Effector memory CD4-positive, alpha-beta T cell (primary cell): ENCODE measurements at places on chromosomes 11 and 22.

DNA sequence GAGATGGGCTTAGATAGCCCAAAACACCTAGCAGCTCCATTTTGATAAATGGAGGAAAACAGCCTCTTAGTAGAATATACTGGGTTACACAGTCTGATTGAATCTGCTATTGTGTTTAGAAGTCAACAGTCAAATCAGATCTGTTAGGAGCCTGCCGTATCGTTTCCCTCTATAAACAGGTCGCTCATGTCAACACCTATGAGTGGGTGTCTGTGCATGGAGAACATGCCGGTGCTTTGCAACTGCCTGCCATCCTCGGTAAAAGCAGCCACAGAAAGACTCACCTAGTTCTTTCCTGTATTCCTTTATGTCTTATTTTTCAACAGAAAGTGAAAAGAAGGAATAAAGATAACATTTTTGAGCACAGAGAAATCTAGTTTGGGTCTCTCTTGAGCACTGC, 99.4 kb downstream of the ETS1 start:
- H3K27ac ChIP-seq, result peak overlapping the region; percentile 93
- no peak for DNase-seq
- H3K27me3 ChIP-seq, result no peaks in the 10 kb centered on the region
- peaks cover 99% of the 10 kb centered on the region for H3K4me1 ChIP-seq
- peaks cover 76% of the 10 kb centered on the region for H3K36me3 ChIP-seq
- no peak overlapping the region for H3K4me3 ChIP-seq

- no peaks in the 10 kb centered on the region for H3K27me3 ChIP-seq
- H3K36me3 ChIP-seq, result no peaks in the 10 kb centered on the region
- DNase-seq, result no peak
- H3K4me1 ChIP-seq, result no peaks in the 10 kb centered on the region
These were observed 178.7 kb downstream of the CADM1 start for GRCh38 chr11:115325523-115325922.

GRCh38 chr11:71452199-71453036, 585 bp upstream of the NADSYN1 start:
- H3K4me1 ChIP-seq, result peaks cover 43% of the 10 kb centered on the region
- peak overlapping the region; percentile 83 for H3K27ac ChIP-seq
- DNase-seq, result peak; percentile 55
- peaks cover 21% of the 10 kb centered on the region for H3K36me3 ChIP-seq
- no peaks in the 10 kb centered on the region for H3K27me3 ChIP-seq

GRCh38 chr11:45374653-45375059, 88.5 kb upstream of the SYT13 start:
- no peaks in the 10 kb centered on the region for H3K27me3 ChIP-seq
- H3K4me3 ChIP-seq, result no peak overlapping the region
- DNase-seq, result peak; percentile 22
- H3K4me1 ChIP-seq, result peaks cover 17% of the 10 kb centered on the region
- H3K27ac ChIP-seq, result no peak overlapping the region

DNA sequence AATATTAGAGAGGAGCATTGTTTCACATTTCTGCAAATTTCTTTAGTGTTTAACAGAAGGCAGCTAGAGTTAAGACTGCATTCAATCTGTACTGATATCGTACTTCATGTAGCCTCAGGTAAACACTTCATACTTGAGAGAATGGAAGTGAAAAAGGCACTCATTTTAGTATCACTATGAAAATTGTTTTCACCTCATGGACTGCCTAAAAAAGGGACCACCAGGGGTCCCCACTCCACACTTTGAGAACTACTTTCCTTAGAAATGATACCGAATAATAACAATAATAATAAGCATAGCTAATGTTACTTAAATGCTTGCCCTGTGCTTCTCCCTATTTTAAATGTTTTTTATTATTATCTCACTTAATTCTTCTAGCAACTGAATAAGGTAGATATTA, 95.1 kb downstream of the BLID start:
- no peaks in the 10 kb centered on the region for H3K4me1 ChIP-seq
- DNase-seq, result no peak
- no peak overlapping the region for H3K27ac ChIP-seq
- no peak overlapping the region for H3K4me3 ChIP-seq
- H3K27me3 ChIP-seq, result no peaks in the 10 kb centered on the region

- DNase-seq, result no peak
- no peaks in the 10 kb centered on the region for H3K36me3 ChIP-seq
- peaks cover 39% of the 10 kb centered on the region for H3K4me1 ChIP-seq
- no peak overlapping the region for H3K4me3 ChIP-seq
- no peaks in the 10 kb centered on the region for H3K27me3 ChIP-seq
These were observed 39.0 kb downstream of the BMAL1 start for GRCh38 chr11:13316528-13316961.

DNA sequence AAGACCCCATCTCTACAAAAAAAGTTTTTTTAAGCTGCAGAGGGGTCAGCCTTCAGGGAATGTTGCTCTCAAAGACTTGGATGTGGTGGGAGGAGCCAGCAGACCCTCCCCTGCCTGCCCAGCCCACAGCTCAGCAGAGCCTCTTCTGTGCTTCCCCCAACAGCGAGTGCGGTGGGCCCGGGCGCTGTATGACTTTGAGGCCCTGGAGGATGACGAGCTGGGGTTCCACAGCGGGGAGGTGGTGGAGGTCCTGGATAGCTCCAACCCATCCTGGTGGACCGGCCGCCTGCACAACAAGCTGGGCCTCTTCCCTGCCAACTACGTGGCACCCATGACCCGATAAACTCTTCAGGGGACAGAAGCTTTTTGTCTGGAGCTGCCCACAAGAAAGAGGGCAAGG, 10.5 kb downstream of the TMA7B start:
- no peak for DNase-seq
- H3K4me3 ChIP-seq, result no peak overlapping the region
- H3K36me3 ChIP-seq, result peaks cover 83% of the 10 kb centered on the region
- peak overlapping the region; percentile 8 for H3K27ac ChIP-seq
- no peaks in the 10 kb centered on the region for H3K4me1 ChIP-seq

GRCh38 chr11:116217006-116217405, 555.8 kb downstream of the BUD13 start:
- no peaks in the 10 kb centered on the region for H3K36me3 ChIP-seq
- no peak overlapping the region for H3K27ac ChIP-seq
- H3K27me3 ChIP-seq, result no peaks in the 10 kb centered on the region
- no peak overlapping the region for H3K4me3 ChIP-seq
- no peak for DNase-seq
- H3K4me1 ChIP-seq, result no peaks in the 10 kb centered on the region

DNA sequence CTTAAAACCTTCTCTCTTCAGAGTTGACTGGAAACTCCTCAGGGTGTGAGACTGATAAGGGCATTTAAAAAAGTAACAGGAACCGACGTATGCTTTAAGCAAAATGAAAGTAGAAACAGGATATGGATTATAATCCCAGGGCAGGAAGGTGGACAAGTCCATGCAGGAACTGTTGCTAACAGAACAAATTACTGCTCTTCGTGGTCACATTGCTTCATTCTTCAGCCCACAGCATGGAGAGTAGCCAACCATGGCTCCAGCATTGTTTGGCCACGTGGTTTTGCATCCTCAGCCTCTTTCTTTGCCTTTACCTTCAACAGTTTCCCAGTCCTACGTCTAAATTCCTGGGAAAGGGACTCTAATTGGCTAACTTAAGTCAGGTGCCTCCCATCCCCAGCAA, 563.1 kb upstream of the ISX start:
- H3K4me3 ChIP-seq, result no peak overlapping the region
- DNase-seq, result no peak
- H3K27ac ChIP-seq, result no peak overlapping the region

- H3K4me3 ChIP-seq, result no peak overlapping the region
- no peak overlapping the region for H3K27ac ChIP-seq
- H3K36me3 ChIP-seq, result peaks cover 20% of the 10 kb centered on the region
- no peaks in the 10 kb centered on the region for H3K27me3 ChIP-seq
- DNase-seq, result no peak
- no peaks in the 10 kb centered on the region for H3K4me1 ChIP-seq
These were observed 3.7 kb downstream of the SERPIND1 start for GRCh38 chr22:20777420-20778177.

- H3K36me3 ChIP-seq, result no peaks in the 10 kb centered on the region
- H3K27ac ChIP-seq, result no peak overlapping the region
- H3K27me3 ChIP-seq, result no peaks in the 10 kb centered on the region
These were observed 385.5 kb downstream of the CTTN start for GRCh38 chr11:70783821-70784220.

DNA sequence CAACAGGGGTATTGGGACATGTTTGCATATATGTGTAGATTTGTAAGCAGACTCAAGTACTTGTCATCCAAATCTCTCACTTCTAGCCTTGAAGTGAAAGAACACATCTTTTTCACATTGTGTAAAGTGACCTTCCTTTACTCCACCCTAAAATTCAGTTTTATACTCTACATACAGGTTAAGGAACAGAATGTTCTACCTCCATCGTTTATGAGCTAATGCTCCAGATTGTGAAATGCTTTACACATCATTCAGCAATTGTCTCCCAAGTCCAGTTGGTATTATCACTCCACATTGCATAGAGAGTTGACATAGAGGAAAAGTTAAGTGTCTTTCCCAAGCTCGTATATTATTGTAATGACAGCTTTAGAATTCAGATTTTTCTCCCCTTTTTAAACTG, 46.1 kb upstream of the BLID start:
- H3K27me3 ChIP-seq, result no peaks in the 10 kb centered on the region
- DNase-seq, result no peak
- no peaks in the 10 kb centered on the region for H3K36me3 ChIP-seq
- no peak overlapping the region for H3K27ac ChIP-seq

DNA sequence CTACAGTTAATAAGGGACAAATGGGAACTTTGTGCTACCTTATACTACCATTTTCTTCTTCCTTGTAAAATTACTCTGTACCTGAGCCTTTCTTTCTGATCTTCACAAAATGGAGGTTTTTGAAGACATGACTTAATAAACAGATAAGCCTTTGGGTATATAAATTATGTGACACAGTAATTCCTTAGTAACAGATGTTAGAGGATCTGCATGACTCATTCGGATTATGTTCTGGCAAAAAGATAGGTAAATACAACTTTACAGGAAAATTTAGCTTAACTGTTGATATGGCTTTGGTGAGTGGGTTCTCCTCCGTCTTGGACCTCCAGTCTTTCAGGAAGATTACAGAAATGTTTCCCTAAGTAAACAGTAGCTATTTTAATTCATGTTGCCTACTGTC, 61.8 kb downstream of the BID start:
- H3K27me3 ChIP-seq, result no peaks in the 10 kb centered on the region
- H3K4me3 ChIP-seq, result no peak overlapping the region
- H3K36me3 ChIP-seq, result no peaks in the 10 kb centered on the region
- no peak for DNase-seq

GRCh38 chr22:32352681-32353080, 5.0 kb upstream of the RFPL3 start:
- DNase-seq, result no peak
- no peaks in the 10 kb centered on the region for H3K36me3 ChIP-seq
- H3K4me1 ChIP-seq, result no peaks in the 10 kb centered on the region
- H3K27ac ChIP-seq, result no peak overlapping the region
